ENCODE measurements at places on chromosomes 11 and 22. TPM values are rescaled to one million over a fixed set of nuclear protein-coding genes. Genes with fewer than 3 reads are reported as not detected.

GRCh38 chr11:16891165-16891564 lies 123.0 kb downstream of the PLEKHA7 start:
- no peaks in the 10 kb centered on the region for H3K36me3 ChIP-seq
- no peaks in the 10 kb centered on the region for H3K27me3 ChIP-seq
- no peak overlapping the region for H3K27ac ChIP-seq
- no peak for DNase-seq

- H3K4me3 ChIP-seq, result no peak overlapping the region
- peaks cover 72% of the 10 kb centered on the region for H3K36me3 ChIP-seq
- no peak overlapping the region for H3K27ac ChIP-seq
- H3K27me3 ChIP-seq, result no peaks in the 10 kb centered on the region
Measured at GRCh38 chr11:124633355-124633754, 10.7 kb downstream of the TBRG1 start.

- peaks cover 8% of the 10 kb centered on the region for H3K4me1 ChIP-seq
- H3K27ac ChIP-seq, result peak overlapping the region; percentile 50
- no peak overlapping the region for H3K4me3 ChIP-seq
- no peaks in the 10 kb centered on the region for H3K27me3 ChIP-seq
- H3K36me3 ChIP-seq, result no peaks in the 10 kb centered on the region
- no peak for DNase-seq
Measured at GRCh38 chr22:45262931-45263462, 21.8 kb upstream of the UPK3A start.

DNA sequence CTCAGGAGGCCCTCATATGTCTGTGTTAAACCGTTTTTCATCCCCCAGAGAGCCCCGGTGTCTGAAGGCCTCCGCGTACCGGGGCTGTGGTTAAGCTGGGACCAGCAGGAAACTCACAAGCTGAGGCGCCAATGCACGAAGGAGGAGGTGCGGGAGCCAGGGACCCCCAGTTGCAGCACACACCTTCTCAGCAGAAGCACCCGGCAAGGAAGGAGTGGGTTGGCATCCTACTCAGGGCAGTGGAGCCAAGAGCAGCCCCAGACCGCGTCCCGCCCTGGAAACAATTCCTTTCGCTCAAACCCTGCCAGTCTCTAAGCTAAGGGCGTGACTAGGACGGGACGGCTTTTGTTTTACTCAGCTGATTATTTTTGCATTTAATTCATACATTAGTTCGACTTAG lies 726.9 kb downstream of the BRD1 start:
- H3K36me3 ChIP-seq, result no peaks in the 10 kb centered on the region
- H3K27me3 ChIP-seq, result no peaks in the 10 kb centered on the region
- DNase-seq, result no peak
- H3K27ac ChIP-seq, result no peak overlapping the region
- H3K4me3 ChIP-seq, result no peak overlapping the region
- H3K4me1 ChIP-seq, result no peaks in the 10 kb centered on the region

GRCh38 chr11:44992181-44992582 lies 41.5 kb upstream of the TP53I11 start:
- no peaks in the 10 kb centered on the region for H3K4me1 ChIP-seq
- DNase-seq, result no peak
- H3K27me3 ChIP-seq, result no peaks in the 10 kb centered on the region

DNA sequence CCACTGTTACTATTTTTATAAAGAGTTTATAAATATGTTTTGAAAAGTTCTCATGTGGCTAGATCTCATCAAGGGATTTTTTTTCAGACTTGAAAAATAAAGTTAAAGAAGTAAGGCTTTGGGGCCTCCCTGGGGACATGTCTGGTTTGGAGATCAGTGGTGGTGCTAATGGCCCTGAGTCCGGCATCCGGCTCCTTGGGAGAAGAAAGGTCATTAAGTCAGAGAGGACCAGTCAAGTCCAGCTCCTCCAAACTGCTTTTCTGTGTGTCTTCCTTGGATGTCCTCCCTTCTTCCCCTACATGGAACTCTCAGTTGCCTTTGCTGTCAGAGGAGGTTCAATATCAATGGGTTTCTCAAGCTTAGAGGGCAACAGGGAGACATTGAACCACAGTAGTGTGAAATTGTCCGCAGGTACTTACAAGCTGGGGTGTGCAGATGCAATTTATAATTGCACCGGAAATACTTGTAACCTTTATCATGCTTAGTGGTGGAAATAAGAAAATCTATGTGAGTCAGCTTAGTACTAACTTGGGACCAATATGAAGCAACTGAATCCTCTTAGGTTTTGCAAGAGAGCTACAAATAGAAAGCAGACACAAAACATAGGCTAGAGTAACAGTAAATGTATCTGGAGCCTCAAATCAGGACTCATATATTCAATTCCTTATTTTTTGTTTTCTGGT lies 144.3 kb downstream of the TEAD1 start:
- no peak for DNase-seq
- no peaks in the 10 kb centered on the region for H3K36me3 ChIP-seq
- H3K27ac ChIP-seq, result no peak overlapping the region
- no peaks in the 10 kb centered on the region for H3K27me3 ChIP-seq

DNA sequence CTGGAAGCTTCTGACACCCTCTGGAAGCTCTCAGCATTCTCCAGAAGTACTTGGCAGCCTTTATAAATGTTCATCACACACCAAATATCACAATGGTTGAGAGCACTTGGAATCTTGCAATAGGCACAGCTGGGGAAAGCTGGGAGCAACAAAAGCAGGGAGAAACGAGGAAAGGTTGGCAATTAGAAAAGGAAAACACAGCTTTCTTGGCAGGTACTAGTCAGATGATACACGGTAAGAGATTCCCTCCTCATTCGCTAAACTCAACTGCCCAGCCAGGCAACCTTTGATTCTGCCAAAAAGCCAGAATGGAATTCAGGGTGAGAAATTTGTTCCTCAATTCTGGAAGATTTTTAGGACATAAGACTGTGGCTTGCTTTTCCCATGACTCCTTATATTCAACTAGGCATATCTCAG lies 576.9 kb upstream of the ANO5 start:
- no peak overlapping the region for H3K4me3 ChIP-seq
- H3K36me3 ChIP-seq, result no peaks in the 10 kb centered on the region
- H3K27me3 ChIP-seq, result no peaks in the 10 kb centered on the region
- DNase-seq, result no peak
- H3K4me1 ChIP-seq, result no peaks in the 10 kb centered on the region
- no peak overlapping the region for H3K27ac ChIP-seq

- no peak overlapping the region for H3K27ac ChIP-seq
- peak; percentile 17 for DNase-seq
- H3K36me3 ChIP-seq, result no peaks in the 10 kb centered on the region
- H3K27me3 ChIP-seq, result no peaks in the 10 kb centered on the region
Measured at GRCh38 chr11:129117595-129118350, 74.4 kb downstream of the ARHGAP32 start.

GRCh38 chr11:111557425-111558111 lies 17.0 kb downstream of the LAYN start:
- no peaks in the 10 kb centered on the region for H3K4me1 ChIP-seq
- H3K36me3 ChIP-seq, result peaks cover 5% of the 10 kb centered on the region
- DNase-seq, result no peak
- H3K27me3 ChIP-seq, result no peaks in the 10 kb centered on the region
- no peak overlapping the region for H3K4me3 ChIP-seq

- H3K4me3 ChIP-seq, result no peak overlapping the region
- H3K27ac ChIP-seq, result no peak overlapping the region
- no peaks in the 10 kb centered on the region for H3K36me3 ChIP-seq
- H3K27me3 ChIP-seq, result no peaks in the 10 kb centered on the region
Measured at GRCh38 chr11:61027141-61027840, 55.8 kb downstream of the CD6 start.

- no peak overlapping the region for H3K4me3 ChIP-seq
- peaks cover 10% of the 10 kb centered on the region for H3K4me1 ChIP-seq
- H3K27me3 ChIP-seq, result no peaks in the 10 kb centered on the region
- DNase-seq, result no peak
- no peak overlapping the region for H3K27ac ChIP-seq
Measured at GRCh38 chr11:1825039-1825740, 9.6 kb upstream of the SYT8 start.

GRCh38 chr11:126857860-126858808 lies 142.4 kb downstream of the KIRREL3 start:
- H3K27me3 ChIP-seq, result no peaks in the 10 kb centered on the region
- no peak overlapping the region for H3K4me3 ChIP-seq
- H3K4me1 ChIP-seq, result no peaks in the 10 kb centered on the region
- no peak overlapping the region for H3K27ac ChIP-seq

GRCh38 chr11:92211576-92212167 lies 12.9 kb upstream of the FAT3 start:
- no peaks in the 10 kb centered on the region for H3K4me1 ChIP-seq
- H3K27me3 ChIP-seq, result no peaks in the 10 kb centered on the region
- H3K4me3 ChIP-seq, result no peak overlapping the region
- no peak for DNase-seq

DNA sequence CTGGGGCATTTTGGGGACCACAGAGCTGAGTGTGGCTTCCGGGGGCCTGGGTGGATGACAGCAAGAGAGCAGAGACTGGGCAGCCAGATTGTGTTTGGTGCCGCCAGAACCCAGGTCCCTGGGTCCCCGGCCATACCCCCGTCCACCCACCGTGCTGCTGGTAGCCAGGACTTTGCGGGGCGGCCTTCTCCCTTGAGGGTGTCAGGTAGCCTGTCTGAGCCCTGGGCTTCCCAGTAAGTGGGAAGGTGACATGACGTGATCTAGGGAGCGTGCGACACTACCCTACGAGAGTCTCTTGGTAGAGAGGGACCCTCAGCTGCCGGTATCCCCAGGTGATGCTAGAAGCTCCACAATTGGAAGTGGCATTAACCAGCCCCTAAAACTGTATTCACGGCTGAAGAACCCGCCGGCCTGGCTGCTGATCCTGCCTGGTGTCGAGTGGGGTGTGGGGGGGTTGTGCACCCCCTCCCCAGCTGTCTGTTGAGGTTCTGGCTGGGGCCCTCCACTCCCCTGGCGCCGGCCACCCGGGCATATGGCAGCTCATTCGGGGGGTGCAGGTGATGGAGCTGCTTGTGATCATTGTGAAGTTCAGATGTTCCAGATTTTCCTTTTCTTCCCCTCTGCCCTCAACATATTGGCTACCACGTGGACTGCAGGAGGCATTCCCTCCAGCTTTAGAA lies 66.9 kb downstream of the MPPED1 start:
- no peak for DNase-seq
- H3K36me3 ChIP-seq, result no peaks in the 10 kb centered on the region
- H3K27ac ChIP-seq, result no peak overlapping the region
- no peaks in the 10 kb centered on the region for H3K27me3 ChIP-seq
- H3K4me3 ChIP-seq, result no peak overlapping the region
- no peaks in the 10 kb centered on the region for H3K4me1 ChIP-seq

- no peak for DNase-seq
- H3K4me3 ChIP-seq, result no peak overlapping the region
- H3K36me3 ChIP-seq, result no peaks in the 10 kb centered on the region
- no peak overlapping the region for H3K27ac ChIP-seq
- H3K4me1 ChIP-seq, result no peaks in the 10 kb centered on the region
- no peaks in the 10 kb centered on the region for H3K27me3 ChIP-seq
Measured at GRCh38 chr11:105109855-105110687, 29.5 kb downstream of the CARD18 start.

DNA sequence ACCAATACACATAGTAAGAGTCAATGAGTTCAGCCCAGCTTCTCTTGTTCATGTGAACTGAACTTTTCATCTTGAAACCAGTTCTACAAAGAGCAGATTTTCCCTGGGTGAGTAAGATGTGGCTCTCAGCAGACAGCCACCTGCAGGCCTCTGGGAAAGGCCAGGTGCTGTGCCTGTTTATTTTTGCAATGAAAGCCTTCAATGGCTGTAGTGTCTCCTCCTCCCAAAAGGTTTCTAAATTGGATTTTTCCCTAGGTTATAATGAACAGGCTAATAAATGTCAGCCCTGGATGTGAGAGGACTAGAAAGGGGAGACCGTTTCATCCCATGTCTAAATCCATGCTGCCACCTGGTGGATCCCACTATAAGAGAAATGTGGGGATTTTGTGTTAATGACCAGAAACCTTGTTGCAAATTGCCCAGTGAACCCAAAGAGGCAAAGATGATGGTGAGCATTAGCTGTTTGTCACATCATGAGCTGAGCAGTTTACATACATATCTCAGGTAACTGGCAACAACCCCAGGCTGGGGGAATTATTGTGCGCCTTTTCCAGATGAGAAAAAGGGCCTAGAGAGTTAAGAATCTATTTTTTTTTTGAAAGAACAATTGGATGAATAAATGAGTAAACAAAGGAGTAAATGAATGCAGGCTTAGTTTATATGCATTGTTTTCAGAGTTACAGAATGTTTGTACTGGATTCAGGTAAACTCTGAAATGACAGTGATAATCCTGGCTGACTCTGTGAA lies 12.7 kb downstream of the C11orf91 start:
- no peaks in the 10 kb centered on the region for H3K36me3 ChIP-seq
- H3K27ac ChIP-seq, result no peak overlapping the region
- H3K27me3 ChIP-seq, result no peaks in the 10 kb centered on the region
- peaks cover 33% of the 10 kb centered on the region for H3K4me1 ChIP-seq

GRCh38 chr11:93063086-93063485 lies 93.6 kb downstream of the MTNR1B start:
- H3K4me3 ChIP-seq, result no peak overlapping the region
- H3K27ac ChIP-seq, result no peak overlapping the region
- H3K4me1 ChIP-seq, result peaks cover 10% of the 10 kb centered on the region
- H3K27me3 ChIP-seq, result no peaks in the 10 kb centered on the region

- no peak overlapping the region for H3K27ac ChIP-seq
- no peaks in the 10 kb centered on the region for H3K27me3 ChIP-seq
- no peaks in the 10 kb centered on the region for H3K36me3 ChIP-seq
- no peak for DNase-seq
- H3K4me3 ChIP-seq, result no peak overlapping the region
Measured at GRCh38 chr11:59011655-59012397, 72.5 kb downstream of the GLYATL1 start.

DNA sequence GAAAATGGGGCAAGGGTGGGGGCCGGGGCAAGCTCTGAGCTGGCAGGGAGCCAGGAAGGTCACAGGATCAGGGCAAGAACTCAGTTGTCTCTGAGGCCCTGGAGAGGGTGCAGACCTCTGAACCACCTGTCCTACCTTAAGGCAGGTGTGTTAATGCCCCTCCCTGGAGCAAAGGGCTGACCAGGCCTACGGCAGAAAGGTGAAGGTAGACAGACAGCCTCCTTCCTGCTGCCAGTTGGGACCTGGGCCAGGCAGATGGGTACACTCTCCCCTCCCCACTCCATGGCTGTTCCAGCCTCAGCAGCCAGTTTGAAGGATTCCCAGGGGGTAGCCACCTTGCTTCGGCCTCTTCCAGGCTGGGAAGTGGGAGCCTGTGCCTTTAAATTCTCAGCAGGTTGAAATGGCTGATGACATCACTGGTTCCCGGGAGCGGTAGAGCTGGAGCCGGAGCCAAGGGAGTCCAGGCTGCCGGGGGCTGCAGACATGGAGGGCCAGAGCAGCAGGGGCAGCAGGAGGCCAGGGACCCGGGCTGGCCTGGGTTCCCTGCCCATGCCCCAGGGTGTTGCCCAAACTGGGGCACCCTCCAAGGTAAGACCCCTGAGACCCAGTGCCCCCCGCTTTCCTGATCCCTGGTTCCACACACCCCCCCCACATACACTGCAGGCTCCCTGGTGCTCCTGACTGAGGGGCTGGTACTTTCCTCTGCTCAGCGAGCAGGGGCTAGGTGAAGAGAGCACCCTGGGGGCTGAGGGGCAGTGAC lies at the start of gene INPP5J:
INPP5J (plus strand) TSS at position 435 of the 760 bp plus-strand sequence; CDS start at position 484, 49 bp downstream.
- H3K36me3 ChIP-seq, result no peaks in the 10 kb centered on the region
- peak; percentile 86 for DNase-seq
- peaks cover 47% of the 10 kb centered on the region for H3K4me1 ChIP-seq

The DDI1 gene
- total RNA-seq, result not detected

The MOV10L1 gene
- 0.54 TPM for total RNA-seq

The SMC1B gene
- total RNA-seq, result not detected

The RABL2B gene
- 24.9 TPM for total RNA-seq

The BDNF gene
- 0.88 TPM for total RNA-seq

The C11orf42 gene
- total RNA-seq, result not detected

The GAB2 gene
- 9.6 TPM for total RNA-seq

The SLC22A6 gene
- not detected for total RNA-seq

The JAM3 gene
- 13.3 TPM for total RNA-seq

The LRRC10B gene
- 0.78 TPM for total RNA-seq

All from thyroid gland (tissue), 4 donors.